Activated naive CD4-positive, alpha-beta T cell (primary cell): ENCODE measurements at places on chromosomes 3 and 15.

DNA sequence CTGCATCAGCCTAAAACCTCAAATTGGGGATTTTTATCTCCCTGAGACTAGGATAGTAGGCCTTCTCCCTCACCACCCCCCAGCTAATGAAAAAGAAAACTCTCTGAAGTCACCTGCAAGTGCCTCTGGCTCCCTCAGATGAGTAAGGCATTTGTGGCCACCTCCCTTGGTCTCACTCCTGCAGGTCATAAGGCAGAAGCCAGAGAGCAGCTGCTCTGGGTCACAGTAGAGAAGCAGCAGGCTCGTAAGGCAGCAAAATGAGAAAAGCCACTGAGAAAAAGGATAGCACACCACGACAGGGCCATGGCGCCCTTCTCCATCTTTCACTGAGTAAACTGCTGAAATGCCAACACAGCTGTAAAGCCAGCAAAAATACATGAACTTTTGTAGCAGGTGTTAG lies 296.7 kb upstream of the DPH6 start:
- DNase-seq: no peak

- no peak for DNase-seq
Measured at GRCh38 chr3:60917141-60917540, 334.1 kb downstream of the FHIT start.

- DNase-seq: no peak
Measured at GRCh38 chr3:196142202-196142956, 60.5 kb upstream of the TFRC start.

- no peak for DNase-seq
Measured at GRCh38 chr3:72204452-72204851, 419.5 kb upstream of the PROK2 start.

DNA sequence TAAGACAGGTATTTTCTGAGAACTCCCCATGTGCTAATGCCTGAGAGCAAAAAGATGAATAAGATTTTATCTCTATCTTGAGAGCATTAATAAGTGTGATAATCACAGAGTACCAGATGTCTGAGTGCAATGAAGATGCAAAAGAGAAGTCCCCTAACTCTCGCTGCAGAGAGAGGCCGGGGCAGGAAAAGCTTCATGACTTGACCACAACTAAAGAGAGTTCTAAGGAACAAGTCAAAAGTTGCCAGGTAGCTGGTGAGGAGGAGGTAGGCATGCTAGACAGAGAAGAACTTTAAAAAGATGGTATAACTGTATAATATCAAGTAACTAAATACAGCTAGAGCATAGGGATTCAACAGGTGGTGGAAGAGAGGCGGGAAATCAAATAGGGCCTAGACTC lies 28.8 kb downstream of the MTMR10 start:
- DNase-seq: no peak

- no peak for DNase-seq
Measured at GRCh38 chr3:126672340-126672739, 17.4 kb upstream of the TXNRD3 start.

GRCh38 chr3:172903642-172904320 lies 153.3 kb downstream of the ECT2 start:
- no peak for DNase-seq

DNA sequence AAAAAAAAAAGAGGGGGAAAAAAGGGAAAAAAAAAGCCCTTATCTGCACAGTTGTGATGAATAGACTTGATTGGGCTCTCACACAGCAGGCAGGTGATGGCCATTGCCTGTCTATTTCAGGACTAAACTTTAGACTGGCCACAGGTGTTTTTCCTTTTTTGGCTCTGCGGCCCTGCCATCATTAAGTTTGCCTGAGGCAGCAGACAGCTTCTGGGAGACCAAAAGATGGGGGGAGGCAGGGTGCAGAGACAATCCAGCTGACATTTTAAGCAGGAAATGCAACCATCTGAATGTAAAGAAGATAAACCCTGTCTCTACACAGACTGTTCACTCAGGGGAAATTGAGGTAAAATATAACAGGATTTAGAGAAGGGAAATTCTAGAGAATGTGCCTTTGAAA lies 295.0 kb upstream of the KCNH8 start:
- DNase-seq: no peak

- DNase-seq: no peak
Measured at GRCh38 chr15:77398927-77399326, 21.0 kb downstream of the PEAK1 start.

GRCh38 chr3:105930733-105931132 lies 61.9 kb upstream of the CBLB start:
- no peak for DNase-seq

DNA sequence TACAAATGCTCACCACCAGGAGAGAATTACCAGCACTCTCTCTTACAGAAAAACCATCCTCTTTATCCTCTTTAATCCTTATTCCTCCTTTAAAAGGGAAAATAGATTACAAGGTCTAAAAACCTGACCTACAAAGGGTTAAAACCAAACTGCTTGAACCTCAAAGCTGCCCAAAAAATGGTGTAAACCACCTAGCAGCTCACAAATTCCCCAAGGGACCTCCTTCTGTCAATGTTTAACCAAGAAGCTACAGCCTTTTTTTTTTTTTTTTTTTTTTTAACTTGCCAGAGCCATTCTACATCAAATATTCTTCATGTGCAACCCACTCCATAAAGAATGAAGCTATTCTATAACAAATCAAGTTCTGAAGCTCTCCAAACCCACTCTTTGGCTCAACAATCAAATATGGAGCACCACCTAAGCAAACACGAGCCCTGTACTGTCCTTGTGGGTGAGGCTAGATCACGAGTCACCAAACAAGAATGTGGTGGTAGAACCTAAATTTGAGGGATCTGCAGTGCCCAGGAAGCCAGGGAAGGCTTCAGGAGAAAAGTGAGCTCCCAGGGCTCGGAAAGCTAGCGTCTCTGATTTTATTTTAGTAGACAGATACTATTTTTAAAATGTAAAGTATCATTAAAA lies 20.1 kb downstream of the OSBPL10 start:
- no peak for DNase-seq

- no peak for DNase-seq
Measured at GRCh38 chr3:167054926-167055325, 325.2 kb downstream of the ZBBX start.

- DNase-seq: no peak
Measured at GRCh38 chr3:72816862-72817355, 31.3 kb downstream of the SHQ1 start.

- DNase-seq: peak; percentile 57
Measured at GRCh38 chr3:64030741-64031140, 7.4 kb upstream of the PSMD6 start.

- DNase-seq: no peak
Measured at GRCh38 chr3:61927332-61927731, 366.0 kb downstream of the PTPRG start.

GRCh38 chr15:63232943-63233342 lies 43.5 kb downstream of the RAB8B start:
- no peak for DNase-seq

GRCh38 chr3:52433996-52434479 lies 10.9 kb downstream of the SEMA3G start:
- DNase-seq: no peak

DNA sequence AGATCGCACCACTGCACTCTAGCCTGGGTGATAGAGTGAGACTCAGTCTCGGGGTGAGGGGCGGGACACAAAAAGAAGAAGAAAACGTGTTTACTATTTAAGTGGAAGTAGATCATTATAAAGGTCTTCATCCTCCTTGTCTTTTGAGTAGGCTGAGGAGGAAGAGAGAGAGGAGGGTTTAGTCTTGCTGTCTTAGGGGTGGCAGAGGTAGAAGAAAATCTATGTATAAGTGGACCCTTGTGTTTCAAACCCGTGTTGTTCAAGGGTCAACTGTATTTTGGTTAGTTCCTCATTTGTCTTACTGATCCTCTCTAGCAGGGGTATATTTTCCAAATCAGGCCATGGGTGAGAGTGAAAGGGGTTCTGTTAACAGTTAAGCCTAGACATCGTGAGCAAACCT lies 40.1 kb downstream of the TRIM71 start:
- no peak for DNase-seq

DNA sequence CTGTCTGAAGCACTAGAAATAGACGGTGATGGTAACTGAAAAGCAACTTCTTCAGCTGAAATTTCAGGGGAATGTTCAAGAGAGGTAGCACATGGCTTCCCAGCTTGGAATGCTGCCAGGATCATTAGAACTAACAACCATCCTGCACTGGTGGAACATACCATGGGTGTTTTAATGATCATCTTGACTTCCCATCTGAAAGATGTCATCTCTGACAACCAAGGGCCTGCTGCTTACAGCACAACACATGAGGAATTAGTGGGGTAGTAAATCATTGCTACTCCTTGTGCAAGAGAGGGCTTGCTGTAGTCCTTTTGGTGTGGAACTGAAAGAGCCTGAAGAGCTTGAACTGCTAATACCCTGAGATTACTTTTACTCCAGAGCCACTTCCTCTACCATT lies 853.7 kb downstream of the MCTP2 start:
- DNase-seq: no peak

- DNase-seq: no peak
Measured at GRCh38 chr15:31108836-31109235, 7.3 kb upstream of the TRPM1 start.

DNA sequence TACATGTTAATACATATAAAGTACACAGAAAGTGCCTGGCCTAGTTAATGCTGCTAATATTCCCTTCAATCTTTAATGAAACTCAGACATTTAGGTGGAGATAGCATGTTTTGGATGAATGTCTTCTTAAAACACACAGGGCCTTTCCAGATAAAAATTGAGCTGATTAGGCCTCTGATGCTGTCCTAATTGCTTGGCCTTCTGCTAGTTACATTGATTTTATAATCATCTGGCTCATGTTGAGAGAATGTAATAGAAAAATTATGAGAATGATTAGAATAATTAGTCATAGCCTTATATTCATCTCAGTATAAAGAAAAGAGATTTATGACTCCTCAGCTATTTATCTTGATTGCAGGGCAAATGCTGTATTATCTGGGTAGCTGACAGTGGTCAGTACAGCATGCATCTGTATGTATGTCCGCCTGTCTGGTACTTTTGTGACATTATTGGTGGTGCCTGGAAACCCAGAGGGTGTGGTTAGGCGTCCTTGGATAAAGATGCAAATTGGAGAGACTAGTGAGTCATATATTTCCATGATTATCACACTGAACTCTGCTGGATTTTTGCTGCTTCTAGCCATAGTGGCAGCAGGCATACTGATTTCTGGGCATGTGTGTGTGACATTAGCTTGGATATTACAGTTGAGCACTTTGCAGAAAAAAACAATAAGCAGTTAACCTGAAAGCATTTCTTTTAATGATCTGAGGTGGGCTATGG lies 120.8 kb downstream of the FEZF2 start:
- DNase-seq: no peak

- DNase-seq: no peak
Measured at GRCh38 chr3:119099785-119100184, 46.2 kb upstream of the TEX55 start.

- no peak for DNase-seq
Measured at GRCh38 chr15:48086133-48086532, 34.7 kb upstream of the SLC24A5 start.

GRCh38 chr15:101280007-101280406 lies 2.7 kb upstream of the SELENOS start:
- DNase-seq: no peak

DNA sequence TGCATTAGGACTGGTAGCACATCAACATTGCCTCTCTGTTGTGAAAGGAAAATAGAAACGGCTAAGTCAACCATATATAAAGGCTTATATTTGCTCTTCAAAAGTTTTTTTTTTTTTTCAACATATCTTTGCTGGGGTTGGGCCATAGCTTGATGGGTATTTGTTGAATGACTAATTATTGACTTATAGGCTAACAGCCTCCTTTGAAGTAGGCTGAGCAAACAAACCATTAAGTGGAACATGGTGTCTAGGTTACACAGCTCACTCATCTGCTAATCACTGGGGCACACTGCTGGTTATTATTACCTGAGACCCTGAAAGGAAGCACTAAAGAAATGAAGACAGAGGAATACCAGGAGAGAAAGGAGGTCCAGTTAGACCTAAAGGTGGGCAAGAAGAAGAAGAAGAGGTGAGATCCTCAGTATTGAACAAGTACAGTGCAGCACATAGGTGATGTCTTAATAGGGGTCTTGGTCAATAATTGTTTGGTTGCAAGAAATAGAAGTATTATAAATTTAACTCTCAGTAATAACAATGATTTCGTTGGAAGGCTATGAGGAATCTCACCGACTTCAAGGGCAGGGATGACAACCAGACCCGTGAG lies 139.4 kb downstream of the RPLP1 start:
- no peak for DNase-seq

GRCh38 chr3:193978486-193978885 lies 157.5 kb upstream of the HES1 start:
- no peak for DNase-seq

DNA sequence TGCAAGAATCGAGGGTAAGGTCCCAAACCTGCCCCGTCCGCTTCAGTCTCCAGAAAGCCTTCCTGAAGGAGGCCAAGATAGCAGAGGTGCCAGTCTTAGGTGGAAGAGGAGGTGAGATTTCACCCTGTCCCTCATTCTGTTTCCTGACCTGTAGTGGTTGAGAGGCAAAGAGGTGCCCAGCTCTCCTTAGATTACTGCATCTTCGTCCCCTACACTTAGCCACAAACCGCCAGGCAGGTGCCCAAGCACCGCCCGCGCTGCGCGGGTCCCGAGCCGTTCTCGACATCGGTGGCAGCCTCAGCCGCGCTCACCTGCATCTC lies 23.8 kb upstream of the POLG start:
- no peak for DNase-seq

DNA sequence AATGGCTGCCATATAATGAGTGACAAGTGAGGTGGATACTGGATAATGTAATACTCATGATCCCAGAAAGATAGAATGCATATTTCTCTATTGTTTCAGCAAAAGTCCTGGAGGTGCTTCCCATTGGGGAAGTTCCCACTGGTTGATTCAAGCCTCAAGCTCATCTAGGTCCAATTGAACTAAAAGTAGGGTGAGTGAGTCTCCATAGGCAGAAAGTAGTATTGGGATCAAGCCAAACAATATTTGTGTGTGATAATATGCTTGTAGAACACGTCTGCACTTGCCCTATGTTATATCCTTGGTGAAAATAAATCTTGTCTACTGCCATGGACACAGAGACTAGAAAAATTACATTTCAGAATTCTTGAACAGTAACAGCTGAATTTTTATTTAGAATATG lies 14.8 kb upstream of the ZBTB20 start:
- no peak for DNase-seq

- DNase-seq: no peak
Measured at GRCh38 chr3:11794927-11795326, 51.8 kb downstream of the TAMM41 start.

DNA sequence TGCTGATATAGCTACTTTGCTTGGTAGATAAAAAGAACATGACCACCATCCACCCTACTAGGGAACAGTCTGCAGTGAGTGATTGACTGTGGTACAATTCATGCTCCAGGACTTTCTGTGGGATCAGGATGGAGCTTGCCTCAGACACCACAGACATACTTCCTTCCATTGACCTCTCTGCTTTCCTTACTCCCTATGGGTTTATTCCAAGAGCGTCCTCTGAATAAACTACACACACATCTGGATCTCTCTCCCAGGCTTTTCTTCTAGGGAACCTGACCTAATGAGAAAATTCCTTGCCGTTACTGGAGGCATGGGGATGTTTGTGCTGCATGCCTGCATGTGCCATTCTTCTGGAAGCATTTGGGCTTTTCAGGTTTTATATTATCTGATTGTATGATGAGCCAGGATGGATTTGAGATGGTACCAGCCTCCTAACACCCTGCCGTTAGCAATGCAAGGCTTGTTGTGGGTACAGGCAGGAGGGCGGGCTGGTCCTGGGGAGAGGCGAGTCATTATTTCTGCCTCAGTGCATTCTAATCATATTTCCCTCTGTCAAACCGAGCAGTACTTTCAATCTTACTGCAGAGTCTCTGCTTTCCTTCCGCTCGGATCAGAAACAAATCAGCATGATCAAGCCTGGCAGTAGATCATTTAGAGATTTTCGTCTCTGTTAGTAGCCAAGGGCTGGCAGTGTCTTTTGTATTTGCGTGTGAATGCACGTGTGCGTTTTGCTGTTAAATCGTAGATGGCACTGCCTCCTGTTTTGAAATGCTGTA lies 279.2 kb downstream of the PDCD6IP start:
- no peak for DNase-seq
